ENCODE measurements at places on chromosomes 6 and 20.

DNA sequence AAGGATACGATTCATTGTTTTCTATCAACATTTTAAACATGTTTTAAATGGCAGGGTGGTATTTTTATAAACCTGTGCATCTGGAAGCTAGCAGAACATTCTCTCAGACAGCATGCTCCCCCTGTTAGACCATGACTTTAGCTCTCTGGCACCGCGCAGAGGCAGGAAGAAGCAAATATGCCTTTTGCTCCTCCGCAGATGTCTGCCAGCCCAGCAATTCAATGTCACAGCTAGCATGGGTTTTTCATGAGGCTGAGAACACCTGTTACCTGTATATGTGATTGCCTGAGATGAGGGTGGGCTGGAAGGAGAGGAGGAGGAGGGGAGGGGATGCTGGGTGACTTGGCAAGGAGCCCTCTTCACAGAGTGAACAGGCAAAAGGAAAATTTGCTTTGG is 6.7 kb downstream of the MTCH1 start:
- DNase-seq: peak; percentile 26

DNA sequence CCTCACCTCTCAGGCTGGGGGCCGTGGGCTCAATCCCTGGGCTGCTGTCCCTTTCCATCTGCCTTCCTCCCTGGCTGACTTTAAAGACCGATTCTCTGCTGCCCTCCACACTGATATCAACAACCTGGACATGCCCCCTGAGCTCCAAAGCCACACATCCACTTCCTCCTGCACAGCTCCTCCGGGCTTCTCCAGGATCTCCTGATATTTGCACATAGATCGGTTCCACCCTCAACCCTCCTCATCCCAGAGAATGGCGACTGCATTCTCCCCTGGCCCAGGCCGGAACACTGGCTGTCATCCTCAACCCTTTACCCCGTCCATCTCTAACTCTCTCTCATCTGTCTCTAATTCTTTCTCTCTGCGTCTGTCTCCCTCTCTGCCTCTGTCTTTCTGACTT is 21.0 kb upstream of the NOL4L start:
- DNase-seq: no peak

DNA sequence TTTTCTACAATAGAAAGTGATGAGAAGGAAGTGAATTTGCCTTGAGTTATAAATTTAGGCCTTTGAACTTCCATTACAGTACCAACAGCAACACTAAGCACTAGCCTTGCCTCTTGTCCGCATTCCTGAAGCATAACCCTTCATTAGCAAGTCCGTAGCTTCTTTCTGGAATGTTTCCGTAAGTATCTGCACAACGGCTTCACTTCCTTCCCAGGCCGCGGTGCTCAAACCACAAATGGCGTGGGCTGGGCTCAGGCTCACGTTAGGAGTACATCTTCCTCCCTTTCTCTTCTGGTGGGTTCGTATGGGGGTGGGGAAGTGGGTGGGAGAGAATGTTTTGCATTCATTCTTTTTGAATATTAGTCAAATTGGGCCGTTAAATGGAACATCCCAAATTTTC is 193.8 kb upstream of the SNX9 start:
- DNase-seq: no peak

DNA sequence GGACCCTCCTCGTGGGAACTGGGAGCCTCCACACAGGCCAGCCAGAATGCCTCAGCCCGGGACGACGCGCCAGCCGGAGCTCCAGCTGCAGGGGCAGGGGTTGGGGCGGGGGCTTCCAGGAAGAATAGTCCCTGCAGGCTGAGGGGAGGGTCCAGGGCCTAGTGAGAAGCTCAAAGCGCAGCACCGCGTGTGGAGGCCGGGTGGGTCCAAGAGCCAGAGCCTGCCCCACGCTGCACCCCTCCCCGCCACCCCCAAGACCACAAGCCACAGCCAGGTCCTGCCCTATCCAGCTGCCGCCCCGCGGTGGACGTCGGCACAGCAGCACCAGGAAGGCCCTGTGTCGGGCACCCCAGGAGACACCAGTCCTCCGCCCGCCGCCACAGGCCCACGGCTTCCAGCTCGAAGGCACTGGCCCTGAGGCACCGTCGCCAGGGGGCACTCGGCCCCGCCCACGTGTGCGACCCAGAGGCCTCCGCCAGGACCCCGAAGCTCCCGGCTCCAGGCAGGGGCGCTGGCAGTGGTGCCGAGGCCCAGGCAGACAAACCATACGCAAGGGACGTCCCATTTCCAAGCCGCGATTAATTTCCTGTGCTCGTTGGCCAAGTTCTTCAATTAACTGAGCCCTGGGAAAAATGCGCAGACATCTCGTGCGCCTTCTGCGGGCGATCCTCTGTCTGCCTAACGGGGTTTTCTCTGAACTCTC is 19.5 kb downstream of the KCNQ2 start:
- no peak for DNase-seq

- no peak for DNase-seq
Measured at GRCh38 chr6:138004430-138005287, 102.6 kb downstream of the PERP start.

DNA sequence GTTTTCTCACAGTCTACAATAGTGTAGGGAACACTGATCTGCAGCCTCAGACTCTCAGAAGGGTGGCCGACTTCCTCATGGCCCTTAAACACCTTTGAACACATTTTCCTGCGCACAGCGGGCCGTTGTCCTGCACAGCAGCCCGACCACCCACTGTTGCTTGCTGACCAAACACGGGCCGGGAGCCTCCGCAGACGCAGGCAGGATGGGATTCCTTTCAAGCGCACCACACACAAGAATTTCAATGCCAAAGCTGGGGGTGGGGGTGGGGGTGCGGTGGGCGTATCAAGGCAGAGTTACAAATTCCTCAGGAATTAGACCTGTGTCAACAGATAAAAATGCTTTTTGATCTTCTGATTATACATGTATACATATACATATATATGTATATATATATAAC is 74.5 kb downstream of the HUS1B start:
- no peak for DNase-seq

GRCh38 chr20:53699906-53700305 is 106.3 kb upstream of the ZNF217 start:
- no peak for DNase-seq

- no peak for DNase-seq
Measured at GRCh38 chr6:99951016-99951805, 42.8 kb downstream of the MCHR2 start.

DNA sequence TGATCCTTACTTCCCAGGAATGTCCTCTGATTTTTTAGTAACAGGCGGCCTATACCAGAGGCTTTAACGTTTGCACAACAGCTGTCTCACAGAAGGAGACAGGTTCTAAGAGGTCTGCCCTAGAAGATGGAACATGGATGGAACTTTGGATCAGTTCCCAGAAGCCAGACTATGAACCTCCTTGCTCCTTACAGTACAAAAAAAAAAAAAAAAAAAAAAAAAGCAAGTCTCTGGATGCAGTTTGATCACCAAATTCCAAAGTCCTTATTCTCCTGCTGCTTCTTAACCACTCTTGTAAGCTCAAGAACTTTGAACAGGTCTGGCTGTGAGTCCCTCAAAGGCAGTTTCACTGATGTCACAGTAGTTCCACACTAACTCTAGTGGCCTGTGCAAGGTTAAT is 2.0 kb upstream of the TRMT11 start:
- no peak for DNase-seq

GRCh38 chr20:36624068-36624943 is 18.7 kb downstream of the RAB5IF start:
- no peak for DNase-seq

DNA sequence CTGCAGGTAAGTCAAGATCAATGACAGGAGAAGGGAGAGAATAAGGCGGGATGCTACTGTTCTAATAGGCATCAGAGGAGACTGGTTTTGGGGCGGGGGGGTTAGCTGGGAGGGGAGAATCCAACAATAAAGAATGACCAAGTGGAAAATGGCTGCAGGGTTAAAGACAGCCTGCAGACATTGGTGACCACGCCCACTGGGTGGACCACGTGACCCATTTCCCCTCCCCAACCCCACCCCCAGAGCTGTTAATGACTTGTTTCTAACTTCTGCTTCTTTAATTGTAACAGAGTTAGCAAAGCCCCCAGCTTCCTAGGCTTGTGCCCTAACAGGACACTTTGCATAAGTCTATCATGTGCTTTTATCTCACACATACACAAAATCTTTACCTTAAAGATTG is 344.5 kb downstream of the KIF16B start:
- DNase-seq: no peak

- no peak for DNase-seq
Measured at GRCh38 chr6:16836144-16836981, 75.1 kb upstream of the ATXN1 start.

DNA sequence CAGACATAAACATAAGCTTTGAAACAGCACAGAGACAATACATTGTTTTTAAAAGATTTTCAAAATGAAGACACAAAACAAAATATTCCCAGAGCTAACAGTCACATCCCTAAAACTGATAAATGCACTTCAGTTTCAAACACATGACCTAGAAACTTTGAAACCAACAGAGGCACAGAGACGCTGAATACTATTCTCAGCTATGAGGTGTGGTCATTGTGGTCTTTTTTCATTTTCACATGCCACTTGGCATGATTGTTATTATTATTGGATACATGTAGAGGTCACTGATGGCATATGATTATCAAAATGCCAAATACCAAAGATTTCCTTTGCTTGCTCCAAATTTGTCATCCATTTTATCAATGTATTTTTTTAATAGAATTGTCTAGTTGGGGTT is 306.9 kb downstream of the QKI start:
- no peak for DNase-seq

GRCh38 chr20:12173347-12174012 is 255.8 kb downstream of the BTBD3 start:
- no peak for DNase-seq

DNA sequence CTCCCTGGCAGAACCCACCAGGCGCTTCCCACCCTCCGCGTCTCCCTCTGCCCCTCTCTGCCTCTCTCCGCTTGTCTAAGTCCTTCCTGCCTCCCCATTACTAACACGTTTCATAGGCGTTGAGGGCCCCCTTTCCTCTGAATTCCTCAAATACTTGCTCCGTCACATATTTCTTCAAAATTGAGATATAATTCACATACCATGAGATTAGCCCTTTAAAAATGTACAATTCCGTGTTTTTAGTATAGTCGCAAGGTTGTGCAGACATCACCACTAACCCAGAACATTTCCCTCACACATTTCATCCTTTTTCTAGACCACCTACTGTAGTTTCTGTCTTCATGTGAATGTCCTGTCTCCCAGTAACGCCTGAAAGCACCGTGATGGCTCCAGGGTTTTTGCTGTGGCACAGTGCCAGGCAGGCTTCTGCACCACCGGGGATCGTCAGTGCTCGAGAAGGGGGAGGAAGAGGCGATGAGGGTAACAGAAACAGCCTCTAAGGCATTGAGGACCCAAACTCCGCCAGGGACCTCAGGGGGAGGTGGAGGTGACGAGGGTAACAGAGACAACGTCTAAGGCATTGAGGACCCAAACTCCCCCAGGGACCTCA is 141.9 kb upstream of the SNX9 start:
- DNase-seq: no peak

DNA sequence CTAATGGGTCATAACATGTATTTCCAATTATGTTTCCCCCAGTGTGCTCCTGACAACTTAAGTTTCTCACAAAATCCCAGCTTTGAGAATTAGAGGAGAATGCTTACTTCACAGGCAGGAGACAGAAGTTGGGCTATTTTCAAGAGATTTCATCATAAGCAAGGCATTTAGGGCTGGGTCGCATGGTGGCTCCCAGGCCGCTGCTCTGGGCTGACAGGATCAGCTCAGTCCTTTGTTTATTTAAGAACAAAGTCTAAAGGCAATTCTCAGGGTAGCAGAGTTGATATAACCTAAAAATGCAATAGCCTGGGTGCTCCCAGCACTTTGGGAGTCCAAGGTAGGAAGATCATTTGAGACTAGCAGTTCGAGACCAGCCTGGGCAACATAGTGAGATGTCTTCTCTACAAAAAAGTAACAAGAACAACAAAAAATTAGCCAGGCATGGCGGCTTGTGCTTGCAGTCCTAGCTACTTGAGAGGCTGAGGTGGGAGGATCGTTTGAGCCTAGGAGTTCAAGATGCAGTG is 10.9 kb downstream of the FOXQ1 start:
- no peak for DNase-seq

- DNase-seq: no peak
Measured at GRCh38 chr6:14584450-14584849, 466.9 kb downstream of the CD83 start.

GRCh38 chr6:106666282-106667021 is 37.1 kb downstream of the QRSL1 start:
- no peak for DNase-seq

GRCh38 chr6:139335447-139336210 is 38.8 kb downstream of the CITED2 start:
- no peak for DNase-seq

DNA sequence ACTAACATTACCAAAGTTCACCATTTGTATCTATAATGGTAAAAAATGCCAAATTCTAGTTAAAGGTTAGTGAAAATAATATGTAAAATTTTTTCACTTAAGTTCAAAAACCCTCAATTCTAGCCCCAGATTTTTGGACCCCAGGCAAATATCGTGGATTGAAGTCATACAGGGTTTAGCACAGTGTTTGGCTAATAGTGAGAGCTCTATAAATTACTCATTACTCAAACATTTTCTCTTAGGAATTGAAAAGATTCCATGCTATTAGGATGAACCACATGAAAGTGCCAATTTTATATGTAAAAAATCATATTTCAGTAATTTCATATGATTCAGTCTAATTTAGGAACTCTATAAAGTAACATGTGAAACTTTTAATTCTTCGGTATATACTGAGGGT is 170.3 kb upstream of the PREP start:
- no peak for DNase-seq

- DNase-seq: no peak
Measured at GRCh38 chr20:64176971-64177370, 12.7 kb downstream of the MYT1 start.

- no peak for DNase-seq
Measured at GRCh38 chr6:170284126-170284773, 6.6 kb downstream of the DLL1 start.

DNA sequence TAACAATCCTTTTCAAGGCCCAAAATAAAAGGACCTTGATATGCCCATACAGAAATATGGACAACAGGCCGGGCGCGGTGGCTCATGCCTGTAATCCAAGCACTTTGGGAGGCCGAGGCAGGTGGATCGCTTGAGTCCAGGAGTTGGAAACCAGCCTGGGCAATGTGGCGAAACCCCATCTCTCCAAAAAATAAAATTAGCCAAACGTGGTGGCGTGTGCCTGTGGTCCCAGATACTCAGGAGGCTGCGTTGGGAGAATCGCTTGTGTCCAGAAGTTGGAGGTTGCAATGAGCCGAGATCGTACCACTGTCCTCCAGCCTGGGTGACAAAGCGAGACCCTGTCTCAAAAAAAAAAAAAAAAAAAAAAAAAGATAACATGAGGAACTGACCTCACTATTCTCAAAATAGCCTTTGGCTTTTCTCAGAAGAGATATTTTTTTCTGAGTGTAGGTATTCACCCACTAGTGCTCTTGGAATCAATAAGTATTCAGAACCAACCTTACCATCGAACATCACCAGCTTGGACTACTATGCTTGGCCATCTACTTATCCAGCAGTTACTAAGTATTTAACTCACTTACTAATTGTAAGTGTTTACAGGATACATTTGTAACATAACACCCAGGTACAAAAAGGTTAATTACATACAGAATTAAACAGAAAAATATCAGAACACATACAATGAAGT is 99.2 kb downstream of the OR2B2 start:
- DNase-seq: no peak

- DNase-seq: no peak
Measured at GRCh38 chr20:60851826-60852704, 400.0 kb upstream of the CDH4 start.

GRCh38 chr6:11869672-11870340 is 91.2 kb upstream of the ADTRP start:
- no peak for DNase-seq

- DNase-seq: no peak
Measured at GRCh38 chr20:25007491-25008305, 15.1 kb upstream of the APMAP start.

- no peak for DNase-seq
Measured at GRCh38 chr20:44496976-44497375, 21.3 kb downstream of the TTPAL start.

All from gastrocnemius medialis (tissue), 4 donors.